ENCODE measurements at places on chromosomes 3 and 15. TPM values are rescaled to one million over a fixed set of nuclear protein-coding genes. Genes with fewer than 3 reads are reported as not detected.

Gene ARHGEF26
- 27.2 TPM for total RNA-seq

Gene AP4E1
- 7.1 TPM for total RNA-seq

Gene HYAL1
- 3.2 TPM for total RNA-seq

Gene ZNF662
- total RNA-seq = 15.8 TPM

Gene SLC12A1
- 1.9 TPM for total RNA-seq

Gene CELSR3
- 10.3 TPM for total RNA-seq

Gene GOLGA8G
- total RNA-seq = not detected

Gene BBX
- 62.1 TPM for total RNA-seq

Gene CYP1A1
- 0.89 TPM for total RNA-seq

Gene ROBO2
- total RNA-seq = 196 TPM

Gene CPNE9
- 6.3 TPM for total RNA-seq

Gene PSMD6
- total RNA-seq = 87.2 TPM

Gene TF
- total RNA-seq = 466 TPM

Gene SHQ1
- 19.0 TPM for total RNA-seq

Gene TMEM212
- total RNA-seq = 0.40 TPM

Gene VGLL4
- 91.0 TPM for total RNA-seq

Gene SNTN
- total RNA-seq = 0.59 TPM

Gene ZNF502
- total RNA-seq = 13.1 TPM

Gene FBXW12
- total RNA-seq = 0.99 TPM

Gene WDR48
- total RNA-seq = 73.2 TPM

Gene GAP43
- 144 TPM for total RNA-seq

Gene TERB2
- not detected for total RNA-seq

Gene DLEC1
- total RNA-seq = 1.2 TPM

Gene CASR
- total RNA-seq = 0.89 TPM

Gene ISL2
- total RNA-seq = 0.28 TPM

Gene EOMES
- 0.20 TPM for total RNA-seq

Gene CGNL1
- 30.9 TPM for total RNA-seq

Gene SYNPR
- 9.9 TPM for total RNA-seq

Gene IL17RB
- total RNA-seq = 8.4 TPM

Gene CACNA1D
- total RNA-seq = 37.5 TPM

Gene TMCO5A
- not detected for total RNA-seq

Gene IREB2
- total RNA-seq = 62.4 TPM

Gene ZPLD1
- 0.11 TPM for total RNA-seq

Gene FEZF2
- total RNA-seq = 0.61 TPM

Gene OXTR
- total RNA-seq = 3.1 TPM

Gene SHC4
- total RNA-seq = 11.0 TPM

Gene WDR49
- 47.2 TPM for total RNA-seq

Gene METTL6
- 50.3 TPM for total RNA-seq

Gene CHL1
- 372 TPM for total RNA-seq

Measured in spinal cord (tissue), 10 donors.